Stimulated activated CD4-positive, alpha-beta T cell treated with anti-CD3 and anti-CD28 coated beads, TNF-alpha, amount 100 ng/mL, for 1 hour (primary cell): ENCODE measurements at places on chromosomes 7 and 10.

GRCh38 chr7:106119719-106120118, 7.6 kb upstream of the SYPL1 start:
- no peak for DNase-seq

DNA sequence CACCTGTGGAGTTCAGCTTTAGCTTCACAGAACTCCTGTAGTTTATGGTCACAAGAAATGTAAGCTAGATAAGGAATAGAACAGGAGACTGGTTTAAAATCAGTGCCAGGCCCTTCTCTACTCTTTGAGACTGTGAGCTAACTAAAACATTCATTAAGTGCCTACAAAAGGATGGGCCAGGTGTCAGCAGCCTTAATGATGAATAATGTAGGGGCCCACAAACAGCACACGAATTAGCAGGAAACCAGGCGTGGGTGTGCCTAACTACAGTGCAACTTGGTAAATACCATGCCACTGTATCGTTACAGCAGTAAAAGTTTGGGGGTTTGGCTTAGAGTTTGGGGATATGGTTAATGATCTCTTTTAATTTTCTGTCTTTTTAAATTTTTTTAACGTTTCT, 6.1 kb upstream of the ABLIM1 start:
- no peak for DNase-seq

GRCh38 chr7:45921699-45922519, 837 bp upstream of the IGFBP3 start:
- DNase-seq: no peak

- DNase-seq: no peak
These were observed 150.1 kb downstream of the PLPP4 start for GRCh38 chr10:120607016-120607709.

DNA sequence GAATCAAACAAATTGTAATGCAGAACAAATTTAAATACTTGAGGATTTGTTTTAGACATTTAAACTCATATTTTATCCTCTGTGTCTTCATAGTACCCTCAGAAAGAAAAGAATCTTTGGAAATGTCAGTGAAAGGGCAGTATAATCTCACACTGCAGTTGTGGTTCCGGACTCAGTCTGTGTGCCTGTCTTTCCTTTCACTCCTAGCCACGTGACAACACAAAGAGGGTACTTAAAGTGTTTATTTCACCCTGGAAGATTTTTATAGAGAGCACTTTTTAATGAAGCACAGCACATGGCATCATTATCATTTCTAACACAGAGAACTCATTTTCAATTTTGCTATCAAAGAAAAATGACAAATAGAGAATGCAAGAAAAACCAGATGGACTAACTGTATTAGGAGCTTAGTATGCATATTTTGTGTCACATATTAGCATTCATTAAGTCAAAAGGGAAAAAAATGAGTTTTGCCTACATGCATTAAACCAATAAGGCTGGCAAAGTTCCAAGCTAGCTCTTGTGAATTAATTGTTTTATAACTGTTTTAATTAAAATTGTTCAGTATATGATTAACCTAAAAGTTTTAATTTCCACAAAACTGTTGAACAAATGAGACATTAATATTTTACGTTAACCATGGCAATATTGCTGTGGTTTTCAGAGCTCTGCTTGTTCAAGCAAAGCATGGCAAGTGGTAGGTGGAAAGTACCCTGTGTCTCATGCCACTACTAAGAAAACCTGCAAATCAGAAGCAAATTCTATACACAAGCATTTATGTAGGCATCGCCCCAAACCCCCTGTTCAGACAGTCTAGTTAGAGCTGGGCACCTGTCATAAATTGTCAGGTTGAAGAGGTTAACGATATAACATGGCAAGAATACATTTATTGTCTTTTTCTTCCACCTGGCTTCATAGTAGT, 65.9 kb downstream of the AUTS2 start:
- DNase-seq: no peak

DNA sequence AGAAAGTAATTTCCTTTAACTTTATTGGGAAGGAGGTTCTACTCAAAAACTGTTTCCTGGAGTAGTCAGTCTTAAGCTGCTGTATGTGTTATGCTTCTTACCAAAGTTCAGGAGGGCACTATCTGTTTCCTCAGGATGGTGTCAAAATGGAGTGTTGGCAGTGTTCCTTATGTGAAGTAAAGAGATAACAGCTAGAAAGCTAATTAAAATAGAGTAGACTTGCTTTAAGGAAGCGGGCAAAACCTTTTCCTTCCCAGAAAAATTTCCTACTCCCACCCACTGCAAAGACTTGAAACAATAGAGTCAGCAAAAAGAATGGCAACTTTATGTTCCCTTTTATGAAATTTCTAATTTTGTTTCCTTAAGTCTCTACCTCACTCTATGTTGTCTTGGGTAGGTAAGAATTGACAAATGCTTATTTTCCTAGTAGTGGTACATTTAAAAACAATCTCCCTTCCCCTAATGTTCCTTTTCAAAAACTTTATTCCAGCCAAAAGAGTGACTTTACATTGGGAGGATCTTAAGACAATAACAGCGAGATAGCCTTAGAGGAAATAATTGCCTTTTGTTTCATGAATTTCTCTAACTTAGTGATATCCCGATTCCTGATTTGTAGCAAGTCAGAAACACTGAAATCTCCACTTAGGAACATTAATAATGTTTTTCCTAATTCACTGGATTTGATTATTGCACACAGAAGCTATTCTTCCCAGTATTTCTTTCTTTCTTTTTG, 26.5 kb upstream of the ENTPD1 start:
- DNase-seq: no peak

- no peak for DNase-seq
These were observed 226.4 kb downstream of the BUB3 start for GRCh38 chr10:123380491-123381085.

DNA sequence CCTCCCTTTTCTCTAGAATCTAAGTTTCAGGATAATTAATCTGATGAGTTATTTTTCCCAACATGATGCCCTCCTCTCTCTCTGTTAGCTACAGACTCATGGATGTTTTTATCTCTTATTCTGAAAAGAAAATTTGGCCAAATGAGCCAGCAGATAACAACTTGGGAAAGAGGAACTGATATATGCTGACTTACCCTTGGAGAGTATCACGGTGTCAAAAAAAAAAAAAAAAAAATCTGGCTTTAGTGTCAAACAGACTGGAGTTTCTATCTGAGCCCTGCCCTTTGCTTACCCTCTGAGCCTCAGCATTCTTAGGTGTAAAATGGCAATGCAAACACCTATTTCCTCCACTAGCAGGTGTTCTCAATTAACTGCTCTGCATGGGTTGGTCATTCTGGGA, 190.4 kb downstream of the AHR start:
- no peak for DNase-seq

- no peak for DNase-seq
These were observed 289.0 kb downstream of the TNS3 start for GRCh38 chr7:47292832-47293309.

DNA sequence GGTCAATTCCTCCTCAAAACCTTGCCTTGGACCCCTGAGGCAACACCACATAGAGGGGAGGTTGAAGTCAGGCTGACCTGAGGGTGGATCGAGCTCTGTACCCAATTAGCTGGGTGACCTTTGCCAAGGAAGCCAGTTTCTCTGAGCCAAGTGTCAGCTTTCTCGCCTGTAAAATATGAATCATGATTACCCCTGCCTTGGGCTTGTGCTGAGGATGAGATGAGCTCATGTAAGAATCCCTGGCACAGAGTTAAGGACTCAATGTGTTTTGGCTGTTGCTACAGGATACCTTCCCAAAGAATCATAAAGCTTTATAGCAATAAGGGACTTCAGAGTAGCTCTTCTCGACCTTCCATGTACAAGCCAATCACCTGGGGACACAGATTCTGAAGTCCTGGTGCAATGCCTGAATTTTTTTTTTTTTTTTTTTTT, 43.5 kb upstream of the CACUL1 start:
- no peak for DNase-seq

DNA sequence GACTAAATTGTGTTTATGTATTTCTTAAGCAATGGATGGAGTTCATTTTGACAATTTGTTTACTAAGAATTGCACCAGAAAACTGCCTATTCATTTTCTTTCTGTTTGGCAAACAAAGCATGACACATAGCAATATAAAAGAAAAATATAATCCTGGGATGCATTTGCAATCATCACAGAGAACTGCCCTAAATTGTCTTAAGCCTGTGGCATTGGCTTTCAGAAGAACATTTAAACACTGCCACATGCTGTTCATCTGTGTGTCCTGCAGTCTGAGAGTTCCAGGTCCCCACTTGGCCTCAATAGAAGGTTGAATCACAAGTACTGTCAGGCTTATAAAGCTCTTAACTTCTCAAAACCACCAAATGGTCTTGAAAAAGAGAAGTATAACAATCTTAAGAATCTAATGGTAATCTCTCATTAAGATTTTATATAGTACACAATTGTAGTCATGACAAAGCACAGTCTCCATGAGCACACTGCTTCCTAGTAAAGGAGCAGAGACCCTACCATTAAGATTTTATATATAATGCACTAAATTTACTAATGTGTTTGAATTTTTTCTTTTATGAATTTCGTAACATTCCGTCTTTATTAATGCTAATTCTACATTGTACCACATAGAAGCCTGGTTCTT, 29.9 kb downstream of the RNLS start:
- DNase-seq: no peak

DNA sequence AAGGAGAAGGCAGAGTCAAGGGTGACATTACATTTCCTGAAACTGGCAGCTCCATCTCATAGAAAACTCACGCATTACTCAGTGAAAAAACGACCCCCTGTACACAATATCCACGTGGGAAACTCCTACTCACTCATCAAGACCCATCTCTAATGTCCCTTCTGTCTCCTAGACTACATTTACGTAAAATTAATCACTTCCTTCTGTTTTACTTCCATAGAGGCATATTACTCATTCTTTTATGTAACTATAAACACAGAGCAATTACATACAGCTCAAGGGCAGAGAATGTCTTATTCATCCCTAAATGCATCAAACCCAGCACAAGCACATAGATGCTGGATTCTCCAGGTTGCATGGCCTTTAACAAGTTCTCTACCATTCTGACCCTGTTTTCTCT, 281.8 kb downstream of the KCNMA1 start:
- no peak for DNase-seq

DNA sequence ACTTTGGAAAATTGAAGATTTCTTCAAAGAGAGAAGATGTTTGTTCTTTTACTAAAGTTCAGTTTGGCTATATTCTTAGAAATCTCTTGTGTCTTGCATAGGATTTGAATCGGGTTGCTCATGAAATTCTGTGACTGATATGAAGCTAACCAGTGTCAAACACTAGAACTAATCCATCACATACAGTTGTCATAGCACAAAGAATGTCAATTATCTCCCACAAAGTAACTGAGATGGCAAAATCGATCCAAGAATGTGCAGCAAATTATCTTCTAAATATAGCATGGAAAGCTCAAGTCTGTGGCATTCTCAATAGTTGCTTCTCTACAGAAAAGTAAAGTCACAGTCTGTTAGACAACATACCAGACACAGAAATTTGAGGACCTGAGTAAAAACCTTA, 768.1 kb upstream of the LRRN3 start:
- no peak for DNase-seq

DNA sequence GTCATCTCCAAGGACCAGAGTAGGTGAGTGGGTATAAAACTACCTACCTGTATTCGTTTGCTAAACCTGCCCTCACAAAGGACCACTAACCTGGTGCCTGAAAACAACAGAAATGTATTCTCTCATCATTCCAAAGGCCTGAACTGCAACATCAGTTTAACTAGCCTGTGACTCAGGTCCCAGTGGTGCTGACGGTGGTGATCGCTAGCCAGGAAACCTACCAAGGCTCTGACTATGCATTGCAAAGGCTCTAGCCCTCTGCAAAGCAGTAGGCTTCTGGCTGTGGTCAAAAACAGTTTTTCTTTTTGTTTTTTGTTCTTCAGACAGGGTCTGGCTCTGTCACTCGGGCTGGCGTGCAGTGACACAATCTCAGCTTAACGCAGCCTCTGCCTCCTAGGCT, 107.5 kb downstream of the NPTX2 start:
- no peak for DNase-seq

DNA sequence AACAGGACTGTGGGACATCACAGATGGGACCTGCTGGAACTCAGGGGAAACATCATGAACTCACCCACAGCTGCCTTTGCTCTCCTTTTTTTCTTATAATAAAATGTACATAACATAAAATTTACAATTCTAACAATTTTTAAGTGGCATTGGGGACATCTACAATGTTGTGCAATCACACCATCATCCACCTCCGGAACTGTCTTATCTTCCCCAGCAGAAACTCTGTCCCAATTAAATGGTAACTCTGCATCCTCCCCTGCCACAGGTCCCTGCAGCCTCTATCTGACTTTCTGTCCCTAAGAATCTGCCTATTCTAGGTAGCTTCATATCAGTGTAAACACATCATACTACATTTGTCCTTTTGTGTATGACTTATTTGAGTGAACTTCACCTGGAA, 19.4 kb upstream of the TMEM72 start:
- no peak for DNase-seq

DNA sequence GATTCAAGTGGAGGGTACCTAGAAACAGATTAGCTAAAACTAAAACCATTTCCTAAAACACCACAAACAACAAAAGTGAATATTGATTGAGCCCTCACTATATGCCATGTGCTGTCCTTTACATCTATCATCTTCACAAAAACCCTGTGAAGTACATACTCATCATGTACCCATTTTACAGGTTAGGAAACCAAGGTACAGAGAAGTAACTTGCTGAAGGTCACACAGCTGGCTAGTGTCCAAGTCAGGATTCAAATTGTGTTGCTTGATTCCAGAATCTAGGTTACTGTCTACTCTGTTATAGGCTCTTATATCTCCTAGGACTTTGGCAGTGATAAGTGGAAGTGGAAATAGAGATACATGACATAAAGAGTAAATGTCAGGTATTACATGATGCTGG, 463.8 kb downstream of the LRMDA start:
- DNase-seq: no peak

DNA sequence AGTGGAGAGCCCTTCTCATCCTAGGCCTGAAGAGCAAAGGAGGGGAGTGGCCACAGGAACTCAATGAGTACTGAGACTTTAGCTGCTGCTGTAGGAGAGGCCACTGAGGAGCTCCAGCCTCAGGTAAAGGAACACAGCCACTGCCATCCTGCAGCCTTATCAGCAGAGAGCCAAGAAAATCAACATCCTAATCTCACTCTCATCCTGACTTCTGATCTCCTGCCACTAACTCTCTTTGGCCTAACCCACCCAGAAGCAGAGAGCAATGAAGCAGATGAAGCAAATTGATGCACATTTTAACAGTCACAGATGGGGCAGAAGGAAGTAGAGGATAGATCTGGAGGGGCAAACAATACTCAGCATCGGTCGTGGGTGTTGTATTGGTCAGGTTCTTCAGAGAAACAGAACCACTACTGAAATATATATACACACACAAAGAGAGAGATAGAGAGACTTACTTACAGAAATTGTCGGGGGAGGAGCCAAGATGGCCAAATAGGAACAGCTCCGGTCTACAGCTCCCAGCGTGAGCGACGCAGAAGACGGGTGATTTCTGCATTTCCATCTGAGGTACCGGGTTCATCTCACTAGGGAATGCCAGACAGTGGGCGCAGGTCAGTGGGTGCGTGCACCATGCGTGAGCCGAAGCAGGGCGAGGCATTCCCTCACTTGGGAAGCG, 297.6 kb downstream of the MTERF1 start:
- no peak for DNase-seq

GRCh38 chr7:143960813-143961610, 6.4 kb downstream of the OR2F1 start:
- DNase-seq: no peak

GRCh38 chr10:115118346-115118745, 25.2 kb downstream of the ATRNL1 start:
- DNase-seq: no peak
